ENCODE measurements at places on chromosomes 13 and 19.

DNA sequence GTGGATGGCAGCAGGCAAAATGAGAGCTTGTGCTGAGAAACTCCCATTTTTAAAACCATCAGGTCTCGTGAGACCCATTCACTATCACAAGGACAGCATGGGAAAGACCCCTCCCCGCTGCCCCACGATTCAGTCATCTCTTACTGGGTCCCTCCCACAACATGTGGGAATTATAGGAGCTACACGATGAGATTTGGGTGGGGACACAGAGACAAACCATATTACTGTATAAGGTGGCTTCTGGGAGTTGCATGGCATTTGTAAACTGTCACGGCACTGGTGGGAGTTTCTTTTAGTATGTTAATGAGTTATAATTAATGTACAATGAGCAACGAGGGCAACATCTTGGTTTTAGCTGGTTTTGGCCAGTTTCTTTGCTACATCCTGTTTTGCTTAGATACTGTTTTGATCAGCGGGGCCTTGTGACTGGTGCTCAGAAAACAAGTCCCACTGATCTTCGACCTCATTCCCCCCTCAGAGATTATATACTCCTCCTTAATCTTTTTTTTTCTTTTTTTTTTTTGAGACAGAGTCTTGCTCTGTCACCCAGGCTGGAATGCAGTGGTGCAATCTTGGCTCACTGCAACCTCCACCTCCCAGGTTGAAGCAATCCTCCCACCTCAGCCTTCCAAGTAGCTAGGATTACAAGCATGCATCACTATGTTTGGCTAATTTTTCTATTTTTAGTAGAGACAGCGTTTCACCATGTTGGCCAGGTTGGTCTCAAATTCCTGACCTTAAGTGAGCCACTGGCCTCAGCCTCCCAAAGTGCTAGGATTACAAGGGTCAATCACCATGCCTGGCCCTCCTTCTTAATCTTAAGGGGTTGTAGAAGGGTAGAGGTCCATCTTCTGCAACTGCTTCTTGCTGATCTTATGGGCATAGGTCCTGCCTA, 21.3 kb upstream of the ZNF599 start:
- no peak for DNase-seq

DNA sequence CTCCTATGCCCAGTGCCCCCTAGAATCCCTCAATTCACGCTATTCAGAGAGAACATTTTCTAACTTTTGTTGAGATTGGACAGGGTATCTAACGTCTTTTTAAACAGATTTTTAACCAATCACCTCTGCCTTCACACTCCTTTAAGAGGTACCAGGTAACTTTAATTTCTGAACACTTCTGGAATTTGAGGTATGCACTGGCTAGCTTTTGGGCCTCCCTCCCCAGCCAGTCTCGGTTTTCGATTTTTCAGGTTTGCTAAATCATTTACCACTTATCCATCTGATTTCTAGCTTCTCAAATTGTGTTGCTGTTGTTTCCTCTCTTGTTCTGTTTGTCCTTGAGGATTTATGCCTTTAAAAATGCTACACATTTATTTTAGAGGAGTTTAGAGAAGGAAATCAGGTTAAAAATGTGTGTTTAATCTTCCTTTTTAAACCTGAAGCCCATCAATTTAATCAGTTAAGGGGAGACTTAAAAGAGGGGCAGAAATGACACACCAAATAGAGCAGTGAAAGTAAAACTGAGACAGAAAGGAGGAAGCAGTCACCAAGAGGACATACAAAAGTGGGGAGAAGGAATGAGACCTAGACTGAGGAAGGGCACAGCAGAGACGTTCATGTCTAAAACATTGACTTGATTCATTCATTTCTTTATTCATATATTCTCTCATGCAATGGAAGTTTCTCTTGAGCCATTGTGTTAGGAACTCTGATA, 139.6 kb upstream of the HTR2A start:
- no peak for DNase-seq

GRCh38 chr13:97367016-97367822, 66.8 kb upstream of the RAP2A start:
- no peak for DNase-seq

- no peak for DNase-seq
Observed at GRCh38 chr13:72541674-72542073, 185.8 kb downstream of the MZT1 start.

DNA sequence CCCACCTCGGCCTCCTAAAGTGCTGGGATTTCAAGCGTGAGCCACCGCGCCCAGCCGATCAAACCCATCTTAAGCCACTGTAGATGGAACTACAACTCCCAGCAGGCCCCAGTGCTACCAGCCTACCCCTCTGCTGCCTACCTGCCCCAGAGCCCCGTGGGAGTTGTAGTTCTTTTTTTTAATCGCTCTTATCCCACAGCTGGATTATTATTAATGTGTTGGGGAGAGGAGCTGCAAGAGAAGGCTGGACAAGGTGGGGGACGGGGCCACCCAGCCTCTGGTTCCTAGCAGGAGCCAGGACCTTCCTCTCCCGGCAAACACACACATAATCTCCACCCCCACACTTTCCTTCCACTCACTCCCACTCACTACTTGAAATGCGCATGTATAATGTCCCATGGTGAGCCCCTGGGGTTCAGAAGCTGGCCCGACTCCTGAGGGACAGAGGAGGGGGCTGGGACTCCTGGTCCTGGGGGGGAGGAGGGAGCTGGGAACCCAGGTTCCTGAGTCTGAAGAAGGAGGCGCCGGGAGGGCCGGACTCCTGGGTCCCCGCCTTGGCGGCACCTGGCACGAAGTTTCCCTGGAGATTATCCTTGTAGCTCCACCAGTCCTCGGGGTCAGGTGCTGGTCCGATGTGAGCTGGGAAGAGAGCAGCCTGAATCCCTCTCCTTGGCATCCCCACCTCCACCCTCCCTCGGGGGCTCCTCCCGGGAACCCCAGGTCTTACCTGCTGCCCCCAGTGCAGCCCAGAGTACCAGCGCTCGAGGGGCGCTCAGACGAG, 958 bp downstream of the CA11 start:
- peak; percentile 66 for DNase-seq

DNA sequence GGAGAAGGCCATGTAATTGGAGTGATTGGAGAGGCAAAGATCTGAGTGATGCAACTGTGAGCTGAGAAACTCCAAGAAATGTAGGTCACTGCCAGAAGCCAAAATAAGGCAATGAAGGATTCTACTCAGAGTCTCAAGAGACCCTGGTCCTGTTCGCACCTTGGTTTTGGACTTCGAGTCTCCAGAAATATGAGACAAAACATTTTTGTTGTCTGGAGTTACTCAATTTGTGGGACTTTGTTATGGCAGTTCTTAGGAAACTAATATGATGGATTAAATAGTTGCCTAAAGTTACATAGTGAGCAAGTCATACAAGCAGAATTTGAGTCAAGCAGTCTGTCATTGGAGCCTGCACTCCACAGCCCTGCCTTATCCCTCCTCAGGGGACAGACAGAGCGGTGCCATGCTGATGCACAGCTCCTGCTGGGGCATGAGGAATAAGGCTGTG, 104.2 kb downstream of the ITGBL1 start:
- DNase-seq: no peak

DNA sequence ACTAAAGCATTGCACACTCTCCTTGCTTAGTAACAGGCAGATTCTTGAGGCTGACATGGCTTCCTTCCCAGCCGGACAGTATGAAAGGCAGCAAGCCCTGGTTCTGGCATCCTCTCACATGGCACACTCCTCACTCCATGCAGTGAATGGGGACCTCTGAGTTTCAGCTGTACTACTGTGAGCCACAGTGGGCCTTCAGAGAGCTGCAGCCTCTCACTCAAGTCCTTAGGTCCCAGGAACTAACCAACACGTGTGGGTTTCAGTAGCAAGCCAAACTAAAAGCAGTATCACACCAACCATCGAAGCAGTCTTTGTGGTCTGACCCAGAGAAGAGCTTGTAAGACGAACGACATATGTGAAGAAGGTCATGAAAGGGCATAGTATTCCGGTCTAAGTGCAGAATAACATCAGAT, 128.2 kb downstream of the TBC1D4 start:
- DNase-seq: no peak

DNA sequence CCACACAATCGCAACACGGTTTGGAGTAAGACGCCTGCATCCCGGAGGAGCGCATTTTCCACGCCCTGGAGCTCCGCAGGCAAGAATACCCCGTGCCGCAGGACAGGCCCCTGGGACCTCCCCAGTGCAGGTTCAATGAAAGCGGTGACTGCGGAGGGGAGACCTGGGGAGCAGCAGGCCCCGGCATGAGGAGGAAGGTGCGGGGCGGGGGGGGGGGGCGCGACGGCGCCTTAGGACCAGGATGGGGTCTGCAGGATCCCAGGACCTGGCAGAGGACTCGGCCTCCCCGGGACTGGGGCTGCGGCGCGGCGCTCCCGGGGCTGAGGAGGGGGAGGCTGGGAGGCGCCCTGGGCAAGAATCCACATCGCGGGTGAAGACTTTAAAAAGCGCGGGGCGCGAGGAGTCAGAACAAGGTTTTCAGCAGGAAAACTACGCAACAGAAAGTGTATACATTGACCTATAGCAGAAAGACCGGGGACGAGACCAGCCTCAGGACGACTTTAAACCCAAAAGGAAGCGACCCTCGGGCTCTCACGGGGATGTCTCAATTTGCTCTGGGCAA, 432 bp downstream of the ZNF611 start:
- DNase-seq: peak; percentile 12

DNA sequence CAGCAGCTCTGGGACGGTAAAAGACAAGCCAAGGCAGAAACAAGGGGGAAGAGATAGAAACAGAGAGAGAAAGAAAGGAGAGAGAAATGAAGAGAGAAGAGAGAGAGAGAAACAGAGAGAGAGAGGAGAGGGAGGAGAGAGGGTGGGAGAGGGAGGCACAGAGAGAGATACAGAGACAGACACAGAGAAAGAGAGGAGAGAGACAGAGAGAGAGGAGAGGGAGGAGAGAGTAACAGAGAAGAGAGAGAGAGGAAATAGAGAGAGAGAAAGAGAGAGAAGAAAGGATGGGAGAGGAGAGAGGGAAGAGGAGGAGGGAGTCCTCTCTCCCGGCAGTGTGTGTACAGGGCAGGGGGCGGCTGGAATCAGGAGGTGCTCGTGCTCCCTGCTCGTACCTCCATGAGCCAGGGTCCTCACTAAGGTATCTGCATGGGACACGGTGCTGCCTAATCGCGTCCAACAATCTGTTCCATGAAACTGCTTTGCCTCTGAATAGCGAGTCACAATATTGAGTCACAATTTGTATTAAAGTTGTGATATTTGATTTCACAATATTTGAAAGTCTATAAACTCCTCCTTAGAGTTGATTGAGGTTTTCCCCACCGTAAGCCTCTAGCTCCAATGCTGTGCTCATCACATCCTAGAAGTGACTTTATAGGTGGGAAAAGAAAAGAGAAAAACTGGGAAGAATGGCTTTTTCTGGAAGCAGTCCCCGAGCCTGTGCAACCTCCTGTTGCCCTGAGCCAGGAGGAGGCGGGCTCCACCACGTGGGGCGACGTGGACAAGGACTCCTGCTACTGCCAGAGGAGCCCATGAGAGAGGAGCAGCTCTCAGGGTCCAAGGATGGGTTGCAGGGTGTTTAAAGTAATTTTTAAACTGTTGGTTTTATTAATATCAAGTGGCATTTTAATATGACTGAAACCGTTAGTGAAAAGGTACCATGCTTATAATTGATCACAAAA, 81.7 kb upstream of the ARHGEF7 start:
- no peak for DNase-seq

DNA sequence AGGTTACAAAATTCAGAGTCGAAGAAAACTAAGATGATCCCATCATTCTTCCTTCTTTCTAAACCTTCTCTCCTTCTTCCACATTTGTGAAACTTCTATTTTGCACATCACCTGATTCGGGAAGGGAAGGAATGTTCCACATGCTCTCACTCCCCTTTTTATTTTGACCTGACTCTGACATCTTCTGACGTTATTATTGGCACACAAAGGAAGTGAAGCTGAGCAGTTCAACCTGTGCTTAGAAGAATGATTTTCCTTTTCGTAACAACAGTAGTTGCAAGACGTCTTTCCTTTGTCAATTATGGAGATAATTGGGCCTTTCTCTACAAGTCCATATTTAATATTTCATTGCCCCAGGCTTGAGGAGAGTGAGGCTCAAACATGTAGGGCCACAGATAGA, 18.0 kb downstream of the FAM124A start:
- no peak for DNase-seq

GRCh38 chr19:6402058-6402457, 9.1 kb upstream of the GTF2F1 start:
- DNase-seq: no peak

DNA sequence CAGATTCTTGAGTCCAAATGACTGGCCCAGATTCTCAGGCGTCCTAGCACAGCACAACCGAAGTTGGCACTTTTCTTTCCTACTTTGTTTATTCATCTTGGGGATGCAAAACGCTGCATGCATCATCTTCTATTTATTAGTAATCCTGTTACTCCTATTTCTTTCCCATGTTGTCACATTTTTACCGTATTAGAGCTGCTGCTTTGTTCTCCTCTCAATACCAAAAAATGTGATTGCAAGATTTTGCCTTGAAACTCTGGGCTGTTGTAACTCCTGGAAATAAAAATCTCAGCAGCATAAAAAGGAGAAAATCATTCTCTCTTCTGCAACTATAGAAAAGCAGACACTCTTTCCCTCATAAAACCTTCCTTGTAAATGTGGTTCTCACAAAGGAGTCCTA, 12.9 kb upstream of the IGSF23 start:
- DNase-seq: no peak

DNA sequence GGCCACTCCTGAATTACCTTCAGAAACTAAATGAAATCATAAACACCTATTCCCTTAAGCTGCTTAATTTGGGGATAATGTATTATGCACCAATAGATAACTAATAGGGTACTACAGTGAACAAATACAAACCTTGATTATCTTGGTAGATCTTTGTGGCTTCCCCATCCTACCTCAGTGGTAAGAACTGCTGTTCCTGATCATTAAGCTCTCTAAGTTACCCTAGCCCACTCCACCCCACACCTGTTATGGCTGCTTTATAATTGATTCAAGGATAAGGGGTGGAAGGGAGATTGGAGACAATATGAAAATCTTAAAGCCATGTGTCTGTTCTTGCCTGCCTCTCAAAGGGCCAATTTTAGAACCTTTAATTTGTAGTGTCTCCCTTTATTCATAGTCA, 121.2 kb downstream of the LMO7 start:
- DNase-seq: no peak

- DNase-seq: no peak
Observed at GRCh38 chr13:34419025-34419424, 523.0 kb upstream of the NBEA start.

- DNase-seq: no peak
Observed at GRCh38 chr13:66409542-66409941, 820.6 kb downstream of the PCDH9 start.

DNA sequence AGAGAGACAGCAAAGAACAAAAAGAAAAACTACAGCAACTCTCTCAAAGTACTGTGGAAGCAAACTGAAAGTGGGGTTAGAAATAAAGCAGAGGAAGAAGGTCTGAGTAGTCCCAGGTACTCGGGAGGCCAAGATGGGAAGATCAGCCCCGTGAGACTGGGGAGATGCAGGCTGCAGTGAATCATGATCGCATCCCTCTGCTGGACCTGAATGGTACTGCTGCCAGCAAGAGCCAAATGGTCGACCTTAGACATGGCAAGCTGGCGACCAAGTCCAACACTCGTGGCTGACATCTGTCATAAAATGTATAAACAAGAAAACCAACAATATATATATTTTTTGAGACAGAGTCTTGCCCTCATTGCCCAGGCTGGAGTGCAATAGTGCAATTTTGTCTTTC, 33.7 kb upstream of the ZNF724 start:
- peak; percentile 52 for DNase-seq

GRCh38 chr19:44282846-44283245, 22.0 kb downstream of the ZNF235 start:
- DNase-seq: no peak

GRCh38 chr19:13037161-13037560, 41.9 kb downstream of the NFIX start:
- DNase-seq: no peak

- DNase-seq: no peak
Observed at GRCh38 chr19:1630012-1630411, 22.4 kb downstream of the TCF3 start.

GRCh38 chr13:43304945-43305344, 281.6 kb downstream of the DNAJC15 start:
- DNase-seq: no peak

Measured in activated T-cell treated with anti-CD3 and anti-CD28 coated beads for 48 hours (primary cell).